ENCODE measurements at places on chromosomes 1 and 21.

DNA sequence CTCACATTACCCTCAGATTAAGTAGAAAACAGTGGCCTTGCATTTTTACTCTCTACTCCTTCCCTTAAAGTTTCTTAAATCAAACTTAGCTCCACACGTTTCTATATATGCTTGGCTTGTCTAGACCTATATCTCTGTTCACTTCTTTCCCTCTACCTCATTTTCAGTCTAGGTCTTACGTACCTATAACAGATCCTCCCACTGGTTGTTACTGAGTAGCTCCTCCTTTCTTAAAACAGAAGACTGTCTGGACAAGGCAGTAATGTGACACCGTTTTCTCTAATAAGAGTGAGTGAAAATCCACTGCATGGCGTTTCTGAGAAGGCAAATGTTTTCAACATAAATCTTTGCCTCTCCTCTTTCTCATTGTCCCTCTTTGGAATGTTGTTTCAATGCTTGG is 211.7 kb upstream of the POGK start:
- DNase-seq: no peak

DNA sequence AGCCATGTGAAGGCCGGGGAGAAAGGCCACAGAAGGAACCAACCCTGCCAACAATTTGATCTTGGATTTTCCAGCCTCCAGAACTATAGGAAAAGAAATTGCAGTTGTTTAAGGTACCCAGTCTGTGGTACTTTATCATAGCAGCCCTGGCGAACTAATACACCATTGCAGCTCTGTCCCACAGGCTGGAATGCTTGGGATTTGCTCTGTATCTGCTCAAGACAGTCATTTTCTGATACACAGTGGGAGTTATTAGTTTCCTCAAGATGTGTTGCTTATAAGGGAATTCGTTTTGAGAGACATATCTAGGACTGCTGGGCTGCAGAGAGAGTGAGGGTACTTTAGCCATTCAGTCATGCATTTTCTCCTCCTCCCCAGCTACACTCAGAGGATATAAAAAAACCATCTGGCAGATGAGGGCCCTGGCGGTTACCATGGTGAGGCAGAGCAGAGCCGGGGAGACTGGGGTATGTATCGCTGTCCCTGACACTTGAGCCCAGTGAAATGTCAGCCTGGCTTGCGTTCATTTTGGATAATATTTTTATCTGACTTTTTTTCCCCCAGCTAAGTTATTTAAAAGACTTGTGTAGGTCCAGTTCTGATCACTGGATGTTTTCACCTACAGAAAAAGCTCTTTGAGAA is 104.6 kb downstream of the DIRAS3 start:
- peak; percentile 85 for DNase-seq

DNA sequence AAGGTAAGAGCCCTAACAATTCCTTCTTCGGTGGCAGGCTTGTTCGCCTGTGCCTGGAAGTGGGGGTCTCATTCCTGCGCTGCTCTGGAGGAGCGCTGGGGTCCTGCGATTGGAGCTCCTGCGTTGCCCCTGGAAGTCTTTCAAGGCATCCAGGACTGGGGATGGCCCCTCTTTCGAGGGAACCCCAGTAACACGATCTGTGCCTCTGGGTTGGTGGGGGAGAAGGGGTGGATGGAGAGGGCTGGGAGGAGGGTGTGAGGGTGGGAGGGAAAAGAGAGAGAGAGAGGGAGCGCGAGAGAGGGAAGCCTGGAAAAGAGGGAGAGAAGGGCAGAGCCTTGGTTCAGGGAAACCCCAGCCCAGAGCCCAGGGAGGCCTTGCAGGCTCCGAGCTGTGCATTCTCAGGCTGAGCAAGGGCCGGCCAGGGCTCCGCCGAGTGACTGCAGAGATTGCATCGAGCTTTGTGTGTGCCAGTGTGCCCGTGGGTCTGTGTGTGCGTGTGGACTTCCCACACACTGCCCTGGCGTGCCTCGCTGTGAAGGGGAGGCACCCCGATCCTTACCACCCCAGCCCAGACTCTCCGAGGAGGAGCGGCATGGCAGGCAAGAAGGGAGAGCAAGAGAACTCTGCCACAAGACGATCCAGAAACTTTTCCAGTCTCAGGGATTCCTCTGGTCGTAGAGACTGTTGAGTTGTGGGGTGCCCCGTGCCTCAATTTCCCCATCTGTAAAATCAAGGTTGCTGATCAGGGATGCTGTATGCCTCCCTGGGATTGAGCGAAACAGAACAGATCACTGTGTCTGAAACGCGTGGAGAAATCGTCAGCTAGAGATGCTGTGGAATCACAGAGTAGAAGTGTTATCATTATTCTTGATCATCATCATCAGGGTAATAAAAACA is 619 bp downstream of the BCL9 start:
- DNase-seq: peak; percentile 90

GRCh38 chr1:16966282-16966681 is 14.1 kb downstream of the MFAP2 start:
- no peak for DNase-seq

GRCh38 chr1:50218344-50219120 is 109.8 kb downstream of the ELAVL4 start:
- no peak for DNase-seq

GRCh38 chr1:205171369-205171768 is 40.1 kb downstream of the DSTYK start:
- DNase-seq: no peak

DNA sequence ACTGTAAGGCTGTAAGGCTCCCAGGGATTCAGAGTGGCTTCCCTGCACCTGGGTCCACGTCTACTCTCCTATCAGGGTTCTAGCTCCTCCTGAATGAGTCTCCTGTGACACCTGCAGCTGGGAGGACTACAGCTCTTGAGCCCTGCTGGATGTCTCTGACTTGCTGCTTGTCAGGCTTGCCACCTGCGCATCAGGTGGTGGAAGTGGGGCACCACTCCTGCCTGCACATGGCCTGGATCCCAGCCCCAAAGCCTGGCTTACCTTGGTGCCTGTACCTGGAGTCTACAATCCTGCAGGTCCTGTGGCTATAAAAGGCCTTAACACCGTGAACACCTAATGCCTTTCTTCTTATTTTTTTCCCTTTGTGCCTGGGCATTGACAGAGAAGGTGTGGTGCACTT is 82.2 kb downstream of the FAM78B start:
- DNase-seq: no peak

- no peak for DNase-seq
These were observed 126.2 kb upstream of the LRRC7 start for GRCh38 chr1:69441496-69441895.

GRCh38 chr1:216183454-216183853 is 239.8 kb downstream of the USH2A start:
- DNase-seq: no peak

DNA sequence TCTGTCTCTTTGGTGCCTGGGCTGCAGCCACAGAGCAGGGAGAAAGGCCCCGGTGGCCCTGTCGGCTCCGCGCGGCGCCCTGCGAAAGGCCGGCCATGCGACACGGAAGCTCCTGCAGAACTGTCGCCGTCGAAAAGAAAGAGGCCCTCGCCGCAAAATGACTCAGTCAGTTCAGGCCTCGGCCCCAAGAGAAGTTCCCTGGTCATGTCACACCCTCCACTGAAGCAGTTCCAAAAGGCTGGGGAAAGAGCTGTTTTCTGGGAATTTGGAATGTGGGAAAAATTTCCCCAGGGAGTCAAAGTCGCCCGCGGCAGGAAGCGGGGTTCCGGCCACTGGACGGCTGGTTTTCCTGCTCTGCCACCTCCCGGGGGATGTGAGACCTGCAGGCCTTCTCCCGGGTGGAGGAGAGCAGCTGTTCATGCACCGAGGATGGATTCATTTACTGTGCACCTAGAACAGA is 115.8 kb upstream of the ZNF678 start:
- no peak for DNase-seq

DNA sequence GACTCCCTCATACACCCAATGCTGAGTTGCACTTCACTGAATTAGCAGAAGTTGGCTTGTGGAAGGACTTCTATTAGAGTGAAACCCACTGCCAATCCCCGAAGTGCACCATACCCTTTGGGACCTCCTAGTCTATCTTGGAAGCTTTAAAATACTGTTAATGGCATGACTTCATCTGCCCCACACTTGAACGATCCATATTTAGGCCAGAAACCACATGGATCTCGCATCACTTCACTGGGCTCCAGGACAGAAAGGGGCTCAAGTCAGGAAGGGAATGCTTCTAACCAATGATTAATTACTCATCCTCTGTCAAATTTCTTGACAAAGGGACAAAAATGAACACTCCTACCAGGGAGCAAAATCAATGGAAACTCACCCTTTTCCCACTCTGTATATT is 69.1 kb downstream of the BCAR3 start:
- DNase-seq: no peak

DNA sequence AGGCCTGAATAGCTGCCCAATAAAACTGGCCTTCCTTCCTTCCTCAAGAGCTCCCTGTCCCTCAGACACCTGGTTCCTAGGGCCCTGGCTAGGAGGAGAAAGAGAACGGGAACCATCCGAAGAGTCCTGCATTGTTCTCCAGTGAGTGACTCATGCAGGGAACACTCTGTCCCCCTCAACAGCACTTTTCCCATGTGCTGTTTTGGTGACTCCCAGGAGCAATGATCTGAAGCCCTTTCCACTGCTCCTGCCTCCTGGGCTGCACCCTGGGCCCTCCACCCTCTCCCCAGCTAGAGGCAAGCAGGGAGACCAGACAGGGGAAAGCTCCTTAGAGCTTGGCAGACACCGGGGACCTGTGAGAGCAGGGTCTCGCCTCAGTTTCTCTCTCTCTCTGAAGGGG is 18.9 kb downstream of the TNNT2 start:
- DNase-seq: no peak

DNA sequence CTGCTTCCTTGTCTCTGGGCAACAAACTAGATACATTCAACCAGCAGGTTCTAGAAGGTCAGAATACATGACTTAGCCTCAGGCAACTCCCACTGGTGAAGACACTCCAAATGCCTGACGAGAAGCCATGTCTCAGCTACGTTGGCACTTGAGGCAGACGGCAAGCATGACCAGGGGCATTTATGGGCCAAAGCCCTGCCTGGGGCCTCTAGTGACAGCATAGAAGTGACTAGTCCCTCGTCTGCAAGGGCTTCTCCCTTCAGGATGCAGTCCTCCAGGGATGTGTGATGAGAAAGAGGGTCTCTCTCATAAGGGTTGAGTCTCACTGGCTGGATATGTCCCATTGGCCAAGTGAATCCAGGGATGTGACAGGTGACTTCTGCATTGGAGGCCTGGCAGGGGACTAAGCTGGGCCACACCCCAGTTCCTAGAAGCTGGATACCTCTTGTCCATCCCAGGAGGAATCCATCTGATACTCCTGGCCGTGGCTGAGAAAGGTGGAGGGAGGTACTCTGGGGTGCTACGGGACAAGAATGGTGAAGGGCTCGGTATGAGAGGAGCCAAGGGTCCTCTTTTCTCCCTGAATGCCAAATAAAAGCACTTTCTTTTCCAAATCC is 148.6 kb upstream of the HMGB4 start:
- no peak for DNase-seq

- DNase-seq: no peak
These were observed 130.8 kb downstream of the LYPLAL1 start for GRCh38 chr1:219304227-219305226.

DNA sequence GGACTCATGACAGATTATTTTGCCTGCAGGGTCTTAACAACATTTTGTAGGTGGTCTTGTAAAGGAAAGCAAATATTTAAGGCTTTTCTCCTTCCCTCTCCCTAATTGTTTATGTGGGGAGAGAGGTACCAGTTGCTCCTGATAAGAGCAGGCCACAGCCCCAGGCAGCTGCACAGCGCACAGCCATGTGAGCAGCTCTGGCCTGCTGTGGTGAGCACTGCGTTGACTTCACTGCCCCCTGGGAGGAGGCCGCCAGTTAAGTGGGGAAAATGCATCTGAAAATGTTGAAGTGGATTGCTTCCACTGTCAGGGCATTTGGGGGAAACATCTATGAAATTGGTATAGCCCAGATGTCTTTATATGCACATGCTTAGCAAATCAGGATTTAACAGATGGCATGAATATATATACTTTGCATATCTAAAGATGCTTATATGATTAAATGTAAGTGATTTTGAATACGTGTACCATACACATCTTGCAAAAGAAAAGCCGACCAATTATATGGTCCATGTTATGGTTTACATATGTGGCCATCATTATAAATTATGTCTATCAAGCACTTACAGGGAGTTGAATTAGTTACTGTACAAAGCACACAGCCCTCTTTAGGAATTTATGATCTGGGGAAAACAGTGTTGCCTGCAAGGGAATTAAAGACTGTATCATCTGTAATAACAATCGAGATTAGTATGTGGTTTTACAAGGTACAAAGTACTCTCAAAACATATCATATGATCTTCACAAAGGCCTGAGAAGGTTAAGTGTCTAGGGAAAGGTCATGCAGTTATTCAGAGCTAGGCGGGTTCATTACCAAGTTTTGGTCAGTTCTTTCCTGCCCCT is 132.1 kb downstream of the RHOU start:
- peak; percentile 33 for DNase-seq

DNA sequence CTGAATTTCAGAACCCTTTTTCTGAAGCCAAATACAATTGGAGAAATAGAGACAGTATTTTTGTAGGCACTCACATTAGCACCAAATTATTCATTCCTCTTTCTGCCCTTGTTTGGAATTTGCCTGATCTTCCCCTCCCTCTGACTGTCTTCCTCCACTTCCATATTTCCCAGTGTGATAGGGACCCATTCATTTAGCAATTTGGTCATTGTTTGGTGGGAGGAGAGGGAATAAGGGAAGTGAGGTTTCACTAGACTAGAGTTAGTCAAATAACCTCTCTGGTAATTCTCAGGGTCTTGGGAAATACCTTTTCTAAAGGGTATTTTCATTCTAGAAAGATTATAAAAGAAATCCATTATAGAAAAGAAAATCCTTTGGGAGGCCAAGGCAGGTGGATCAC is 31.0 kb upstream of the MTMR11 start:
- no peak for DNase-seq

GRCh38 chr1:187477103-187477502 is 648.4 kb downstream of the PLA2G4A start:
- DNase-seq: no peak

DNA sequence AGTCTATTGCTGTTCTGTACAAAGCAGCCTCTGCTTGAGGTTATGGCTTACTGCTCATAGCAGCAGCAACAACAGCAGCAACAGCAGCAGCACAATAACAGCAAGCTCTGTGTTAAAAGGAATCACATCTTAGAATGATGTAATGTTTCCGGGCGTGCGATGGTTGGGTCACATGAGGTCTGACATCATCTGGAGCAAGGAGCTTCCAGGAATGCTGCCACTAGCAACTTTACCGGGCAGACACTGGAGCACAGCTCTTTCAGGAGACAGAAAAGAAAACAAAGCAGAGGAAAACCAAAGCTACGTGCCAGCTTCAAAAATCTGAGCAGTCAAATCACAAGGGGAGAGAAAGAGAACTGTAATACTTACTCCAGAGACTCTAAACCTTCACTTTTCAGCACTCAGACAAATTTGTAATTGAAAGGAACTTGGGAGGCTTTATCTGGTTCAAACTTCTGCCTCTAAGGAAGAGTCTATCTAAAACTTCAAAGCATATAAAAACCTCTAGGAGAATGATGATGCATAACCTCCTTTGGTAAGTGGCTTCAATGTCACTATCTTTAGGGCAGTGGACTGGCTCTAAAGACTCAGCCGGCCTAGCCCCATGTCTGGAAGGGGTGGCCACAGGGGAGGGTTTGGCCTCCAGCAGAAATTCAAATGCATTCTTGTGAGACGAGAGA is 28.3 kb upstream of the RAB3GAP2 start:
- DNase-seq: no peak

- no peak for DNase-seq
These were observed 12.8 kb upstream of the LRRC8D start for GRCh38 chr1:89807983-89808382.

- DNase-seq: no peak
These were observed 151.0 kb upstream of the RAB4A start for GRCh38 chr1:229119876-229120275.

Data from NCI-H187 (cell line).